GM12878 (cell line): ENCODE measurements at places on chromosomes 6 and 20. TPM values are rescaled to one million over a fixed set of nuclear protein-coding genes. Genes with fewer than 3 reads are reported as not detected.
A peak's percentile ranks its signal among the peaks of the same experiment; 100 is the strongest.

GRCh38 chr6:108902382-108902792 is 54.2 kb downstream of the ARMC2 start:
- DNase-seq = no peak

DNA sequence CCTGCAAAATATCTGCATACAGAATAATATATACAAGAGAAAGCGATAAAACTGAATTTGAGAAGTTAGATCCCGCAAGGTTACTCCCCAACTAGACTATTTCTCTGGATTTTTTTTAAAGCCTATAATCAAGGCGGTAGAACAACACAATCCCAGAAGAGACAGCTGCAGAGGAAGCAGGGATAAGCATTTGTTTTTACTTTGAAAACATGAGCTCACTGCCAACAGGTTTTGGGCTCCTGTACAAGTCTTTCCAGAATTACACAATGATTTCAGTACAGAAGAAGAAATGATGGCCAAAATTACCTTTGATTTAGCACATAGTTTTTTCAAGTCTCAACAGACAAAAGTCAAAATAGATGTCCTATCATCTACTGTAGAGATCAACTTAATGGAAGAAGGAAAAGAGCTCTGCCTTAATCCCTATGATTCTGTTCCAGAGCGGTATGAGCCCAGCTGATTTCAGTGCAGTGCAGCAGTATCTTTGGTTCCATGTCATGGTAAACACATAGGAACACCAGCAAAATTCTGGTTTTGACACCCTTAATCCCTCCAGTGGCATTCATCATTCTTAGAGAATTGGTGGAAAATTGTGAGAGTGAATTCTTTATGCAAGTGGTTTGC is 304.3 kb downstream of the HDGFL1 start:
- DNase-seq = no peak

GRCh38 chr6:79808921-79809320 is 138.4 kb downstream of the ELOVL4 start:
- DNase-seq = no peak

GRCh38 chr6:155224618-155225017 is 39.2 kb upstream of the CLDN20 start:
- no peak for DNase-seq

- DNase-seq = no peak
Measured at GRCh38 chr6:149929422-149929821, 6.5 kb upstream of the RAET1G start.

DNA sequence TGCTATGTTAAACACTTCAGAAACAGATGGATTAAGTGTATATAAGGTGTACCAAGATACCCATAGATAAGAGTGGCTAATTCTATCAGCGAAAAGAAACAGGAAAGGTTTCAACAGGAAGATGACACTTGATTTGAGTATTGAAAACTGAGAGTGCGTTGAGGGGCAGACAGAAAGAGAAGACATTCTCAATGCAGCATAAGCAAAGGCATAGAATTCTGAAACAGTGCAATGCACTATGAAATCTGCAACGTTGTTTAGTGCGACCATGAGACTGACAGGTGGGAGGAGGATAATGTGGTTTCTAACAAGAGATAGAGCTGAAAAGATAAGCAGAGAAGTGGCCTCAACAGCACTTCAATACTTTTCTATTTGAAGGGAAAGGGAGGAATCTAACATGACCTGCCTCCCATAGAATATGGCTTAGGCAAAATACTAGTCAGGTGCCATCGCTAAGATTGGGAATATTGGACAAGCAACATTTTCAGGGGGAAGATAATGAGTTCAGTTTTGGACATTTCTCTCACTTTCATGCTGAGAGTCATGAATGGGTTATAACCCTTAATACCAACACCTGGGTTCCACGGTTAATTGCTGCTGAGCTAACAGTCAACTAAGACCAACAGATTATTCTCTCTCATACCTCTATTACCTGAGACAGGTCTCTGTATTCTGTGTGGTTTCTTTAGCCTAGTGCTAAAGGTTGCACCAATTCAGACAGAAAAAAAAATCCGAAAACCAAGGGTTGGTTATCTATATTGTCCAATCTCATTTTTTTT is 312.9 kb upstream of the ARID1B start:
- peak; percentile 16 for DNase-seq

DNA sequence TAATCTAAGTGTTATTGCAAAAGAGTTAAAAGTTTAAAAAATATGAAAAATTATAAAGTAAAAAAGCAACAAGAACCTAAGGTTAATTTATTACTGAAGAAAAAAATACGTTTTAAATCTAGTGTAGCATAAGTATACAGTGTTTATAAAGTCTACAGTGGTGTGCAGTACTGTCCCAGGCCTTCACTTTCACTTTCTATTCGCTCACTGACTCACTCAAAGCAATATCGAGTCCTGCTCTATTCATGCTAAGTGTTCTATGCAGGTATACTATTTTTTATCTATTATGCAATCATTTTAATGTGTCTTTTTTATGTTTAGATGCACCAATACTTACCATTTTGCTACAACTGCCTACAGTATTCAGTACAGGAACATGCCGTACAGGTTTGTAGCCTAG is 113.0 kb downstream of the MANEA start:
- DNase-seq = no peak

GRCh38 chr6:45474376-45474775 is 96.6 kb upstream of the SUPT3H start:
- no peak for DNase-seq

- DNase-seq = no peak
Measured at GRCh38 chr20:15930311-15931305, 642.6 kb downstream of the KIF16B start.

DNA sequence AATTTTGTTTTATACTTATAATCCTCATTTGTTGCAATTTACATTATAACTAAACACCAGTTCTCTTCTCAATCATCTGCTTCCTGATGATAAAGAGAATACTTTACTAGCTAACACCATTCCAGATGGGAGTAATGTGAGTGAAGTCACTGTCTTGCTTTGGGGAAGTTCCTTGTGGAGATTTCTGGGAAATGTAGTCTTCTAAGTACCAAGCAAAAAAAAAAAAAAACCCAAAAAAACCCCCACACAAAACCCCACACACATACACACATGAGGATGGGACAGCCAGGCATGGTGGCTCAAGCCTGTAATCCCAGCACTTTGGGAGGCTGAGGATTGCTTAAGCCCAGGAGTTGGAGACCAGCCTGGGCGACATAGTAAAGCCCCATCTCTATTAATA is 2.2 kb upstream of the SNPH start:
- no peak for DNase-seq

DNA sequence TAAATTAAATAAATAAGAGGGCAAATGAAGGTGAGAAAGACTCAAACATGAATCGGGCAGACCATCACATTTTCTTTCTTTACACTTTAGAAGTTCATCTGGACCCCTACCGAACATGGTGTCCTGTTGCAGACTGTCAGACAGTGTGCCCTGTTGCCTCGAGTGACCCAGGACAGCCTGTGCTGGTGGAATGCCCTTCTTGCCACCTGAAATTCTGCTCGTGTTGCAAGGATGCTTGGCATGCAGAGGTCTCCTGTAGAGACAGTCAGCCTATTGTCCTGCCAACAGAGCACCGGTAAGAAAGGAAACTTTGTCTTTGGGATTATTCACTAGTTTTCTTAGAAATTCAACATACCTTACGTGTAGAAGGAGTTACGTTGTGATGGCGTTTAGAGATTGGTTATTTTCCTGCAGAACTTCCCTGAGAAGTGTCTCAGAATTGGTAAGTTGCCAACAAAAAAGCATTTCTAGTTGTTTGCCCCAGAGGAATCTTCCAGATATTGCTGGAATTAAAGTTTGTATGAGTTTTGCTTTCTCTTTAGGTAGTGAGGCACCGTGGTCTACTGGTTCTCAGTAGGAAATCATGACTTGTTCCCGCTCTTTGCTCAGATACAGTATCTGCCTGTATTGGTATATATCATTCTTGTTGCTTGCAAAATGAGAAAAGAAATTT is 70.1 kb downstream of the RNF144B start:
- DNase-seq = no peak

- DNase-seq = no peak
Measured at GRCh38 chr6:81696524-81696923, 56.0 kb downstream of the TENT5A start.

DNA sequence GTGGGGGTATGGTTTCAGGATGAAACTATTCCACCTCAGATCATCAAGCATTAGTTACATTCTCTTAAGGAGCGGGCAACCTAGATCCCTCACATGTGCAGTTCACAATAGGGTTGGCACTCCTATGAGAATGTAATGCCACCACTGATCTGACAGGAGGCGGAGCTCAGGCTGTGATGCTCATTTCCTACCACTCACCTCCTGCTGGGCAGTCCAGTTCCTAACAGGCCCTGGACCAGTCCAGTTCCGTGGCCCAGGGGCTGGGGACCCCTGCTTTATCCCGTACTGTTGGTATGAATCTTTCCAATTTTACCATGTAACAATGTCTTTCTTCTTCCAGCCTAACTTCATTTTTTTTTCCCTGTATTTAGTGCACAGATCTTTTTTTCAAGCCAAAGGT is 94.9 kb downstream of the OGFRL1 start:
- no peak for DNase-seq

DNA sequence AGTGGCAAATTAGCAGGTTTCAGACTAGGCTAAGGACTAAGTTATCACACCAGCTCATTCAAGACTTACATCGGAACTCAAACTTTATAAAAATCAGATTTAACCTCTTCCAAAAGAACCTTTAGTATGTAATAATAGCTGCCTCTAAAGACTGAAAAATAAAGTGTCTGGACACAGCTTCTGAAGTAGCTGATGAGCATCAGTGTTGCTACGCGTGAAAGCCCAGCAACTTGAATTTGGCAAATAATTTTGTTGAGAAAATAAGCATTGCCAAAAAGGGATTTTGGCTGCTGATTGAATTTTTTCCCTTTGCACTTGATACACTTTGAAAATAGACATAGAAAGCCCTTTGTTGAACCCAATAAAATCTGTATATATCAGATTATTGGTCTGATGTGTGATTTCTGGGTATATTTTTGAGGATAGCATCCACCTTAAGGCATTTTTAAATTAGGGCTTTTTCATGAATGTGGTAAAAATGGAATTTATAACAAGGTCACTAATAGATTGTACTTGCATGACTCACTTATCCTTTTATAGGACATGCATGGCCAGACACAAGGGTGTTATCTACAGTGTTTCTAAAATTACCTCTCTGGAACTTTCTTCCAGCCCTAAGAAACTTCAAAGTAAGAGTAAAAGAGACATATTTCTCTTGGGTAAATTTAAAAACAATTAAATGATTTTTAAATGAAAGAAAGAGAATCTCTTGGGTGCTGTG is 350.4 kb downstream of the TENT5A start:
- DNase-seq = no peak

DNA sequence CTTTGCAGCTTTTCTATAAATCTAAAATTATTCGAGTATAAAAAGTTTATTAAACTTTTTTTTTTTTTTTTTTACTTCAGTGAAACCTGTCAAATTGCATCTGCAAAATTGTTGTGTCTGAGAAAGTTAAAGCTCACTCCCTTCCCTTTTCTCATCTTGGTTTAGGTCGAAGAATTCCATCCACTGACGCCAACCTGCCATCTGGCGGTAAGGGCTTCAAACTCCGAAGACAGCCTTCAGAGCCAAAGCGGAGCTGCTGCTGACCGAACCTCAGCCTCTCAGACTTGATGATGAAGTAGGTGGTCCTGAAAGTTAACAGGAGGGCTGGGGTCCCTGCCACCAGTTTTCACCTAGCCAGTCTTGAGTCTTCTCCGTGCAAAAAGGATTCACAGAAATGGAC is 29.6 kb upstream of the VAPB start:
- no peak for DNase-seq

Gene TINAG
- 0.26 and 0.67 TPM in 2 replicates for polyA plus RNA-seq

Gene VWA7
- polyA plus RNA-seq = 0.62 and 1.2 TPM in 2 replicates

Gene HDGFL1
- 0.05 and 0.17 TPM in 2 replicates for polyA plus RNA-seq

Gene HSPA12B
- 0.08 TPM in 1 of 2 replicates, not detected in the other for polyA plus RNA-seq

Gene SOX12
- polyA plus RNA-seq = 0.84 and 1.0 TPM in 2 replicates
